ENCODE measurements at places on chromosomes 4 and X.

GRCh38 chr4:176484301-176484984 lies 164.7 kb downstream of the SPCS3 start:
- DNase-seq: no peak

GRCh38 chr4:1208970-1209704 lies 36.8 kb upstream of the SPON2 start:
- DNase-seq: no peak

DNA sequence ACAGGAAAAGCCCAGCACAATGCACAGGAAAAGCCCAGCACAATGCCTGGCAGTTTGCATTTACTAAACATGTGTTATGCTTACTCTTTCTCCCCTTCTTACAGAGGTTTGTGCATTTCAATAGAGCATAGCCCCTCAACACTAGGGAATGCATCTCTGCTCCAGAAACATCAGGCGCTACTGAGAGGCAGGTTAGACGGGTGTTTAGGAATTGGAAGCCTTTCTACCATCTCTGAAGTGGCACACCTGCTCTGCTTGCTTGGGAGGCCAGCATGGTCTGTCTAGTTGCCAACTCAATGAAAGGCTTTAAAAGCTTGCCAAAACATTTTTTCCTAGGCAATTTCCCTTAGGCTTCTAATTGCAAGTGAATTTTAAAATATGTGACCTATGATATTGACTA lies 55.7 kb downstream of the GRID2 start:
- no peak for DNase-seq

- DNase-seq: no peak
Observed at GRCh38 chr4:55030589-55030988, 94.8 kb downstream of the KDR start.

DNA sequence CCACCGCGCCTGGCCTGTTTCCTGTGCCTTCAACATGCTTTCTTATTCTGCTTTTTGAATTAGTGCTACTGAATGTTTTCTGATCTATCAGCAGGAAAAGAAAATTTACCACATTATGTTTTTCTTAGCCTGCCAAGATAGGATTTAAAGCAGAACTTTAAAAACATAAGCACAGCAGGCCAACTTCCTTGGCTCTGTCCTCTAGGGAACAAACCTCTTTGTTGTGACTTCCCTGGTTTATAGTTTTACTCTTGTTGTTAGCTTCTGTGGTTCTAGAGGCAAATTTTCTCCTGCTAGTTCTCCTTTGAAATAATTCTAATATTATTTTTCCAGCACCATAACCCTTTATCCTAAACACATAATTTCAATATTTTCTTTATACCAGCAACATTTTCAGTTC lies 605.1 kb downstream of the ADGRL3 start:
- DNase-seq: no peak

DNA sequence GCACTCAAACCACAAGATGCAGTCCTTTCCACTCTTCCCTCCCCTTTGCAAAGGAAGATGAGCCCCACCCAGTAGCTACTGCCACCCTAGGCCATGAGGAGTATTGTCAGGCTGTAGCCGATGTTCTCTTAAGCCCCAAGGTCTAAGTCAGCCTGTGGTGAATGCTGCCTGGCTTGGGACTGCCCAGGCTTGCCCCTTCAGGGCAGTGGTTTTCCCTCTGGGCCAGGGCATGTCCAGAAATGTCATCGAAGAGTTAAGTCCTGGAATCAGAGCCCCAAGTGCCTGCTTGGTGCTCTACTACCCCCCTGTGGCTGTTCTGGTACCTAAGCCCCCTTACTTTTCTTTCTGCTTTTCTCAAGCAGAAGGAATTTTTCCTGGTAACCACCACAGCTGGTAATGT lies 11.8 kb upstream of the PGK1 start:
- peak; percentile 52 for DNase-seq

- no peak for DNase-seq
Observed at GRCh38 chr4:47390428-47391125, 72.9 kb downstream of the COMMD8 start.

DNA sequence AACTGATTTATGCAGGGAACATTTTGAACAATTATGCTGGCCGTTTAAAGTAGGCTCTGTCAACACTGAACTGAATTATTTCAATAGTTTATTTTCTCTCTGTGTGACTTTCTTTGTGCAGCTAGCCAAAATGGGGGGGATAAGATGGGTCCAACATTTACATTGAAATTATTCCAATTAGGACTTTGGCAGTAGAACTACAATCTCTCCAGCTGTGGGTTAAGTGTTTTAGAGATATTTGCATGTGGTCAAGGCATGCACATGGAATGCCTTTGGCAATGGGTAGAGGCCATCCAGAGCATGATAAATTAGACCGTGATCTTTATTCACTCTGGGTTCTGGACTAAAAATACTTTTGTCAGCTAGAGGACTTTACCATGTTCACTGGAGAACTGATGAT lies 107.9 kb upstream of the ELOVL6 start:
- no peak for DNase-seq

GRCh38 chr4:21697583-21697982 lies 251.0 kb downstream of the KCNIP4 start:
- peak; percentile 62 for DNase-seq

DNA sequence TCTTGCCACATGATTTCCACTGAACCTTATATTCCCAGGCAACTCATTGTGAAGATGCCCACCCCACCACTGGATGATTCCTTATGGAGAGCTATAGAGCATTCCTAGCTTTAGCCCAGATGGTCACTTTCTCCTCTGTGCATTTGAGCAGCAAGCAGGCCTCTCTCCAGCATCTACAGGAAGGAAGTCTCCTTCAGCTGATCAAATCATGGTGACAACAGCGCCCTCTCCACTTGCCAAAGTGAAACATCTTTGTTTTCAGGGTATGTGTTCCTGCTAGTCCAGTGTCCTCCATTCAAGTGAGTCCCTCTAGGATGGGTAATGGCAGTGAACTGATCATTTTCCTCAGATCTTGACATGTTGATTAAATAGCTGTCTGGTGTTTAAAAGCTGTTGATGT lies 10.9 kb upstream of the SYTL5 start:
- no peak for DNase-seq

DNA sequence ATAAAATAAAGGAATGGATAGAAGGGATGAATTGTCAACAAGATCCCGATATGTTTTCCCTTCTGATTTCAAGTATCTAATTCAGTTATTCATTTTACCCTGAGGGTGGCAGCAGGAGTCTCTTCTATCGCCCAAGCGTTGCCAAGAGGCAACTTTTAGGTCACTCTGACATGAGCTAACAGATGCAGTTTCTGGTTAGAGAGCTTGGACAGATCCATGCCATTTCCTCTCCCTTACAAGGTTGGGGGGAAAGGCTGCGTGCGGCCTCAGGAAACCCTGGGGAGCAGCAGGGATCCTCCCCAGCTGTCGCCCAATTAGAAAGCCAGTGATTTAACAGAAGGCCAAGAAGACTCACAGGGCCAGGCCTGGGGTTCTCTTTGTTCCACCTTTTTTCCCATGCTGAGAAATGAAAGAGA lies 35.3 kb upstream of the WAS start:
- DNase-seq: peak; percentile 72

GRCh38 chr4:3613967-3614730 lies 81.9 kb upstream of the LRPAP1 start:
- DNase-seq: peak; percentile 49

- no peak for DNase-seq
Observed at GRCh38 chrX:55005256-55005655, 5.1 kb downstream of the APEX2 start.

- no peak for DNase-seq
Observed at GRCh38 chr4:11468901-11469300, 40.2 kb upstream of the HS3ST1 start.

- no peak for DNase-seq
Observed at GRCh38 chr4:90078440-90078839, 48.8 kb upstream of the CCSER1 start.

GRCh38 chrX:19177721-19178120 lies 55.5 kb upstream of the ADGRG2 start:
- no peak for DNase-seq

DNA sequence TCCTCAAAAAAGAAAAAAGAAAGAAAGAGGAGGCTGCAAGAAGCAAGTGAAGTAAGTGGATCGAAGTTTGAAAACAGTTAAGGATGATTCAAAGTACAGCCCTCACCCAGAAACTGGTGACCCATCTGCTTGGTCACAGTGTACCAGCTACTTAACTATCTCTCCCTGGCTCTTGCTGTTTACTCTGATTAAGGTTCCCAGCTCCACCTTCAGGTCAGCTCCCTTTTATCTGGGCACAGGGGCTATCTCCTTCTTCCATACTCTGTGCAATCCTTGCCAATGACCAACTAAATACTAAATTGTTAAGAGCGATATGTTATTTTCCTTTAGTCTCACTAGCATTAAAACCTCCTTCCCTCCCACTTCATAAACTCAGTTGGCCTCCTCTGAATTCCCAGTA lies 81.5 kb upstream of the SMIM10 start:
- DNase-seq: no peak

DNA sequence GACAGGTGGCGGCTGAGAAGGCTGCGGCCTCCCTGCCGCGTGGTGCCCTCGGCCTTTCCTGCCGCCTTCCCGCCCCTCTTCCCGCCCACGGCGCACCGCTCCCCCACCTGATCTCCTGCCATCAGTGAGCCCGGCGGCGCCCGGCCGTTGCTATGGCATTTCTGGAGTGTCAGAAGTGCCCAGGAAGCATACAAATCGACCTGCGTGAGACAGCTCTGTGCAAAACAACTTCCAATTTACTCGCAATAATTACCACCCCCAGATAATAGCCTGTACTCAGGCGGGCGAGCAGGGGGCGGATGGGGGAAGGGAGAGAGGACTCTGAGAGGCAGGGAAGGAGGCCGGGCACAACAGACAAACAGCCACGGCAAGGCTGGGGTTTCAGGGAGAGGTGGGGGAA lies 16.6 kb upstream of the ERCC6L start:
- no peak for DNase-seq

DNA sequence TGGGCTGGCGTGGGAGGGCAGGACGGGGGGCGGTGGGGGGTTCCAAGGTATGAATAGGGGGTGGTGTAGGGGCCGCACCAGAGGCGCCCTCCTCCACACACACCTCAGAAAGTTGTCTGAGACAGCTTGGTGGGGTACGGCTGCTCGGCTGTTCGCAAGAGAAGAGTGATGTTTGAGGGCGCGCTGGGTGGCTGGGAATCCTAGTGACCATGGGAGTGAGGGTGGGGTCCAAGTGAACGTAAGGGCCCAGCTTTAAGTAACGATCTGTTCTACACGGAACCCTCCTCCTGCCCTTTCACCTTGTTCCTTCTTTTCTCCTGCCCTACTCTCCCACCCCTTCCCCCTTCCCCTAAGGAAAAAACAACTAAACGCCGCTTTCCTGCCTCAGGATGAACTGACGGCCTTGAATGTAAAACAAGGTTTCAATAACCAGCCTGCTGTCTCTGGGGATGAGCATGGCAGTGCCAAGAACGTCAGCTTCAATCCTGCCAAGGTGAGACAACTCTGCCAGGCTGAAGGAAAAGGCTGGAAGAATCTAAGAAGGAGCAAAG lies 664 bp downstream of the MED12 start:
- no peak for DNase-seq

- DNase-seq: no peak
Observed at GRCh38 chrX:140821280-140821679, 111.7 kb downstream of the LINC00632 start.

- no peak for DNase-seq
Observed at GRCh38 chr4:40285692-40286091, 49.4 kb upstream of the CHRNA9 start.

GRCh38 chr4:85607624-85608023 lies 132.7 kb downstream of the ARHGAP24 start:
- DNase-seq: no peak

DNA sequence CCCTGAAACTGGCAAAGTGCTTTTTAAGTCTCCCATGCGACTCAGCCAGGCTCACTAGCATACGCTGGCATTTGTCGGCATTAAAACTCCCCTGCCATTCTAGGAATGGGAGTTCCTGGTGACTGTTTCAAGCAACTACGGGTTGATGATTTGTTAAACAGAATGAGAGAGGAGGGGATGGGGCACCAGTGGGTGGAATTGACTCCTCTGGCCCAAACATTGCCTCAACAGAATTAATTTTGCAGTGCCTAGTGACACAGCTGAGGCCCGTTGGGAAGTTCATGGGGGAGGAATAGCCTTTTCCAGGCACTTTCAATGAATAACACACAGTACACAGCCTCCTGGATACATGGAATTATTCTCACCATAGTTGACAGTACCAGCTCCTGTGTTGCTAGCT lies 30.1 kb downstream of the NEUROG2 start:
- DNase-seq: no peak

DNA sequence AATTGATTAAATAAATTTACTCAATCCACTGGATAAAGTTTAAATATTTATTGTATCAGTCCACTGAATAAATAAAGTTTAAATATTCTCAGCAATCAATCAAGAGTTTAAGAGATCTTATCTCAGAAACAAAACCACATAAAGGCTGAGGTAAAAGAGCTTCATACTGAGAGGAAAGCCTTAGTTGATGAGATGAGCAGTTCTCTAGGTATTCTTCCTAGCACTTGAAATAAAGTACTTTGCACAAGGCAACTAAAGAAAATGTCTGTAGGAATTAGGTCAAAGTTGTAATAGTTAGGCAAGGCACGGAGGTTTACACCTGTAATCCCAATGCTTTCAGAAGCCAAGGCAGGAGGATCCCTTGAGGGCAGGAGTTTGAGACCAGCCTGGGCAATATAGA lies 63.5 kb downstream of the UCHL1 start:
- DNase-seq: no peak

GRCh38 chr4:113435893-113436292 lies 325.6 kb downstream of the CAMK2D start:
- DNase-seq: no peak

DNA sequence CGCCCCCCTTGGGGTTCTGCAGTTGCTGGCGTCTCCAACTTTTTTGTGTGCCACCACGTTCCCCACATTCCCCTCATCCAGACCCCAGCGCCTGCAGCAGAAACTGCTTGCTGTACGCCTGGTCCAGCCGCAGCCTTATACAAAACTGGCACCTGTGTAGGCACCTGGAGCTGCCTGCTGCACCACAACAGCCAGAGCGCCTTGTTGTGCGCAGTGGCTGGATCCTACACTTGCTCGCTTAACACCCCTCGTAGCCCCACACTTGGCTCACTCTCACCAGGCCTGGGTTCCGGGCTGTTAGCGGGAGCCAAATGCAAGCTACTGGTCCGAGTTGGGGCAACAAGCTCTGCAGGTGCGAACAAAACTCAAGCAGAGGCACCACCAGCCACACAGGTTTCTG lies 136.8 kb downstream of the TECRL start:
- DNase-seq: no peak

GRCh38 chr4:152997288-152997687 lies 61.2 kb downstream of the FHDC1 start:
- DNase-seq: no peak

- no peak for DNase-seq
Observed at GRCh38 chr4:117783716-117784115, 250.6 kb upstream of the NDST3 start.
